ENCODE measurements at places on chromosomes 4 and X.

DNA sequence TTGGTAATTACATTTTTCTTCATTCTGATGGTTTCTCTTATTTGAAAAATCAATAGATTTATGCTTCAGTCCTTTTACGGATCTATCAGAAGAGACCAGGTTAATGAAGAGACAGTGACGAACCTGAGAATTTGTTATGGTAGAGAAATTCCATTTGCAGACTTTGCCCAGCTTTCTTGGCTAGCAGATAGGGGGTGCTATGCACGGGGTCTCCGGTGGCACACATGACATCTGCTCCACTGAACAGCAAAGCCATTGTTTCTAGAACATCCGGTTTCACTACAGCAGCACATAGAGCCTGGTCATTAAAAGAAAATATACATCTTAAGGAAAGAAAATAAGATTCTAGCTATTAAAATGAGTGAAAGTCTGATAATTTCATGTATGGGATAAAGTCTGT lies 85.1 kb downstream of the ARAP2 start:
- no peak for DNase-seq

DNA sequence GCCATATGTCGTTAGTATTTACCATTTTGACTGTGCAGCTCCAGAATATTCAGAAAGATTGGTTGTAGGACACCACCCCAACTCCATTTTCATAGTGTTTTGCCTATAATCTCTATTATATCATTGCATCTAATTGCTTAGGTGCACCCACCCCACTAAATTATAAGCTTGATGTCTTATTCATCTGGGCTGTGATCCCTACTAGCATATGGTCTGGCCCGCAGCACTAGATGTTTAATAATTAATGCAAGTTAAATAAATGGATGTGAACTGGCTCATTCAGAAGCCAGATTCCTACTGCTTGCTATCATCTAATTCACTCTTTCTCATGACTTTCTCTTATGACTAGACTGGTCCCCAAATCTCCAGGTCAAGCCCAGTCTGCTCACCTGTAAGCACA lies 143.5 kb downstream of the RELL1 start:
- DNase-seq = no peak

DNA sequence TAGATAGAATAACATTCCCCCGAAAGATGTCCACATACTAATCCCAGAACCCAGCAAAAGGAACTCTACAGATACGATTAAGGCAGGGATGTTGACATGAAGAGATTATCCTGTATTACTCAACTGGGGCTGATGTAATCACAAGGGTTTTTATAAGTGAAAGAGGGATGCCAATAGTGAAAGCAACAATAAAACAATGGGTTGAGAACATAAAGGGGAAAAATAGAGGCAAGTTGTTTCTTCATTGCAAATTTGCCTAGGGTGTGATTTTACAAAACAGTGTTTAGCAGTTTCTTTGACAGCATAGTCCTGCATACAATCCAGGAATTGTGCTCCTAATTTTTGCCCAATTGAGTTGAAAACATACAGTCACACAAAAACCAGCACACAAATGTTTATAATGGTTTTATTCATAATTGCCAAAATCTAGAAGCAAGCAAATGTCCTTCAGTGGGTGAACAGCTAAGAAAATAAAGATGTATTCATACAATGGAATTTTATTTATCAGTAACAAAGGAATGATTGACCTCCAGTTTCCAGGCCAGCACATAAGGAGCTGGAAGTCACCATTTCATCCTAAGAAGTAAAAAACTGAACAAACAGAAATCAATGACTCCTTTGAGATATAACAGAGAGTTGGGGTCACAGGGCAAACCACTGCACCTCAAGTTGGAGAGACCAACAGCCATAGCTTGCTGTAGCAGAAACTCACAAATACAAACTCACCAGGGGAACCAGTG lies 107.2 kb downstream of the CENPC start:
- no peak for DNase-seq

GRCh38 chrX:64850371-64851082 lies 125.7 kb downstream of the ZC4H2 start:
- DNase-seq = no peak

DNA sequence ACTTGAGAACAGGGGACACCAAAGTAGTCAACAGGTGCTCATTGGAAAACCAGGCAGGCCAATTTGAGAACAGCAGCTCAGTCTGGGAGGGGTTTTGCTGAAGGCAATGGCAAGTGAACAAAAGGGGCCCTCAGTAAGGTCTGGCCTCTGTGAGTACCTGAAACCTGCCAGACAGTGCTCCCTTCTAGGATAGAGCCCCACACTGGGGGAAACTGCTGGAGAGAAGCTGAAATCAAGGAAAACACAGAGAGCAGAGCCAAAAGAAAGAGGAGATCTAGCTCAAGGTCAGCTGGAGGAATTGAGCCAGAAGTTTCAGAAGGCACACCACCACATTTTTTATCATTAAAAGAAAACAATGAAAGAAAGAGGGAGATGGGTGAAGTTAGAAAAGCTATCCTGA lies 28.2 kb downstream of the PNMA6E start:
- DNase-seq = peak; percentile 14

- no peak for DNase-seq
Measured at GRCh38 chrX:52424656-52425055, 55.8 kb downstream of the XAGE2 start.

- DNase-seq = peak; percentile 74
Measured at GRCh38 chr4:52868133-52868532, 6.0 kb downstream of the RASL11B start.
